ENCODE measurements at places on chromosomes 13 and 19. TPM values are rescaled to one million over a fixed set of nuclear protein-coding genes. Genes with fewer than 3 reads are reported as not detected.
A peak's percentile ranks its signal among the peaks of the same experiment; 100 is the strongest.

Gene IQCN
- total RNA-seq = 6.3 TPM

DNA sequence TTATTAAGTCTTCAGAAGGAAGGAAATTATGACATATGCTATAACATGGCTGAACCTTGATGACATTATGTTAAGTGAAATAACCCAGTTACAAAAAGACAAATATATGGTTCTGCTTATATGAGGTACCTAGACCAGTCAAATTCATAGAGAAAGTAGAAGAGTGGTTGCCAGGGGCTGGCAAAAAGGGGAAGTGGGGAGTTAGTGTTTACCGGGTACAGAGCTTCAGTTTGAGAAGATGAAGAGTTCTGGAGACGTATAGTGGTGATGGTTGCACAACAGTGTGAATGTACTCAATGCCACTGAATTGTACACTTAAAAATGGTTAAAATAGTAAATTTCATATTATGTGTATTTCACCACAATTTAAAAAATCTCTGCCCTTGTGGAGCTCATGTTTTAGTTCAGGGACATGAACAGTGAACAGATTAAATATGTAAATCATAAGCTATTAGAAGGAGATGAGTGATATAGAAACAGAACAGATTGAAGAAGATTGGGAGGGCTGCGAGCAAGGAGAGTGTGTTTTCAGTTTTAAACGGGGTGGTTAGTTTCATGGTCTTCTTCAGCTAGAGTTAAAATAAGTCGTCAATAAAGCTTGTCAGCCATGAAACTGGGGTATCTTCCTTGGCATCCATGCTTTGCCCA lies 355.2 kb downstream of the KCNRG start:
- DNase-seq = no peak
- peaks cover 13% of the 10 kb centered on the region for H3K4me1 ChIP-seq
- H3K27me3 ChIP-seq = no peaks in the 10 kb centered on the region
- H3K4me3 ChIP-seq = no peak overlapping the region
- H3K36me3 ChIP-seq = no peaks in the 10 kb centered on the region

DNA sequence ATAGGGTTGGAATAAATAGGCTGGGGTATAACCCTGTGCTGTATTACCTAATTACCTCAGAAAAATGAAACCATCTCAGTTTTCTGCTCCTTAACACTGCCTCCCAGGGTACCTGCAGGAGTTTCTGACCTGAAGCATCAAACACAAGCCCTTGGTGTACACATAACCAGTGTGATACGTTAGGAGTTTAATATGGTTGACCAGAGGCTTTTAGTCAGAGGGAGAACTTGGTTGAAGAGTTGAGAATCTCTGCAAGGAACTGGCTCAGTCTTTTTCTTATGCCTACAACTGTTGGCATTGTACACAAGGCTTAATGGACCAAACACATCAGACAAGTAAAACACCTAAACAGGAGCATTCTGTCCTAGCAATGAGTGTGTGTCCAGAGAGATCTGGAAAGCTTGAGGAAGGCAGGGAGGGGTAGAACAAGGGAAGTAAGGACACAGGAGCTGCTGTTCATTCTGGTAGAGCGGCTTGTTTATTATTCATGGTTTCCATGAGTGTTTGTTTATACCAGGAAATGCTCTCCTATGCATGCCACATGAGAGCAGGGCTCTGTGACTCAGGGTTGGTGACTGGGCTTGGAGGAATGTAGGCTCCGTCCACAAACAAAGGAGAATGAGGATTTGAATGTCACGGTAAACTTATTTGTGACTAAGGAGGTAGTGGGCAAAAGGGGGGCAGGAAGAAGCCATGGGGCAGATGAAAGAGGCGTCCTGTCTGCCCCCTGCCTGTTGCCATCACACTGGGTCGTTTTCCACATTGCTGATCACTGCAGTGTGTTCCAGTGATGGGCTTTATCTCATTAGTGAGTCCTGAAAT lies 11.9 kb upstream of the SPATA13 start:
- H3K4me1 ChIP-seq = peaks cover 17% of the 10 kb centered on the region
- no peak for DNase-seq
- H3K36me3 ChIP-seq = no peaks in the 10 kb centered on the region
- H3K27me3 ChIP-seq = no peaks in the 10 kb centered on the region
- no peak overlapping the region for H3K4me3 ChIP-seq
- H3K27ac ChIP-seq = peak overlapping the region; percentile 60

DNA sequence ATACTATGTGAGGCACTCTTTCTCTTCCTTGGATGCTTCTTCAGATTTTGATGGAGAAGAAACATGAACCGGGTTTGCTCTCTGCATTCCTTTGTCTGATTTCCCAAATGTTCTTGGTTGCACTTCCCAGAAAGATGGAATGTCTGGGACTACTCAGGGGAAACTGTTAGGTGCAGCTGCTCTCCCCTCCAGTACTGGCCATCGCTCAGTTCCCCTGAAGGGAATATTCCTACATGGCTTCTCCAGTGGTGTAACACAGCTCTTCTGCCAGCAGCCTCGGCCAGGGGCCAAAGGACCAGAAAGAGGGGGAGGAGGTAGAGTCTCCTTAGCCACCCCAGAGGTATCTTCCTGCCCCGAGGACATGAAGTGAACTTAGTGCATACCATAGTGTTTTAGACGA lies 33.5 kb upstream of the SPRY2 start:
- H3K4me1 ChIP-seq = no peaks in the 10 kb centered on the region
- H3K4me3 ChIP-seq = no peak overlapping the region
- no peaks in the 10 kb centered on the region for H3K36me3 ChIP-seq

- H3K4me1 ChIP-seq = peaks cover 77% of the 10 kb centered on the region
- H3K36me3 ChIP-seq = no peaks in the 10 kb centered on the region
- H3K27me3 ChIP-seq = no peaks in the 10 kb centered on the region
- H3K27ac ChIP-seq = peak overlapping the region; percentile 94
- peak; percentile 83 for DNase-seq
These were observed 1.8 kb downstream of the DBP start for GRCh38 chr19:48635263-48635965.

Data from upper lobe of left lung (tissue), 6 donors.